ENCODE measurements at places on chromosomes 16 and 17.

DNA sequence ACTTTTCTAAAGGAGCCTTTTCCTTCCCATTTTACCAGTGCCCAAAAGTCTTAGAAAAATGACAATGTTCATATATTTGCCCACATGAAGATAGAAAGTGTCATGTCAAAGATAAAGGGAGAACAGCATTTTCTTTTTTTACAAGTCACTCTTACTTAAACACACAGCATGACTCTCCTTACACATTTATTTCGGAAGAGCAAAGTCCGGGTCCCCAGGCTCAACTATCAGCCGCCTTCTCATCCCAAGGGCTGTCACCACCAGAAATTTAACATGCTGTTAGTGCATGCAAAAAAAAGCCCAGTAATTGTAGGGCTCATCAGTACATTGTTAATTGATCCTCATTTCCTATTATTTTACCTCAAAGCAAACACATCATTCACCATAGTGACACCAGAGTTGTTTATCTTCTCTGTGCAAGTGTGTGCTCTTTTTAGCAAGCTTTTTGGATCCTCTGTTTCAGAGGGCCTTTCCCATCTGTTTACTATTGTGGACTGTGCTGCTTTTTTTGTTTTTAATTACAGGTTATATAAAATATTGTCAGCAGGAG, 560.3 kb downstream of the WWOX start:
- DNase-seq = no peak

GRCh38 chr17:43880420-43880991, 26.8 kb downstream of the MPP2 start:
- peak; percentile 68 for DNase-seq

DNA sequence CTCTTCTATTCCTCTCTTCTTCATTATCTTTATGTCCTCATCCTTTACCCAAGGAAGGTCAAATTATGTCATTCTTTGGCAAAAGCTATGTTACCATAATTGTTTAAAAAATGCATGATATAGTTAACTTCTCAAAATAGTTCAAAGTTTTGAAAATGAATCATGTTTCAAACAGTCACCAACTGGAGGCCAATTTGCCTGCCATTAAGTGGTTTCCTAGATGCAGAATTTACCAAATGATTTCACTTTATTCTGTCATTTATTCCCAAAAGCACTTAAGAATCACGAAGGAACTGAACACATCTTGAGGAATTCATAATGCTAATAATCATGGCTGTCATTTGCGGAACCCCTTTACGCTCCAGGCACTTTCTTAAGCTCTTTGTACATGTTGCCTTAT, 190.9 kb upstream of the CDH11 start:
- peak; percentile 30 for DNase-seq

DNA sequence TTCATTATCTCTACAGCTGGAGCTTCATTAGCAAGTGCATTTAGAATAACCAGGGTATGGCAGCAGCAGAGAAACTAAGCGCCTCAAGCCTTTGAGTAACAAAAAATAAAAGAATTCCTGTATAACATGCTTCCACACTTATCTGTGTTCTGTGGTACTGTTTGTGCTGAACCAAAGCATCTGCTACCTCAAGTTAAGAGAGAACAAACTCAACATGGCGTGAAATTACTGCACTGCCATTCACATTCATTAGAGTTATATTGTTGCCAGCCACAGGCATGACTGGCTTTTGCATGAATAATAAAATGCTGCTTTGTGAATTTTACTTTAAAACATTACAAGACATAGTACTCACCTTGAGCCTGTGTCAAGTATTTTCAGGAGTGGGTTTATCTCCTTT, 76.6 kb downstream of the NLK start:
- no peak for DNase-seq

GRCh38 chr16:76946879-76947278, 244.1 kb upstream of the MON1B start:
- DNase-seq = peak; percentile 53

GRCh38 chr17:44934745-44935105, 12.8 kb downstream of the KIF18B start:
- peak; percentile 66 for DNase-seq

DNA sequence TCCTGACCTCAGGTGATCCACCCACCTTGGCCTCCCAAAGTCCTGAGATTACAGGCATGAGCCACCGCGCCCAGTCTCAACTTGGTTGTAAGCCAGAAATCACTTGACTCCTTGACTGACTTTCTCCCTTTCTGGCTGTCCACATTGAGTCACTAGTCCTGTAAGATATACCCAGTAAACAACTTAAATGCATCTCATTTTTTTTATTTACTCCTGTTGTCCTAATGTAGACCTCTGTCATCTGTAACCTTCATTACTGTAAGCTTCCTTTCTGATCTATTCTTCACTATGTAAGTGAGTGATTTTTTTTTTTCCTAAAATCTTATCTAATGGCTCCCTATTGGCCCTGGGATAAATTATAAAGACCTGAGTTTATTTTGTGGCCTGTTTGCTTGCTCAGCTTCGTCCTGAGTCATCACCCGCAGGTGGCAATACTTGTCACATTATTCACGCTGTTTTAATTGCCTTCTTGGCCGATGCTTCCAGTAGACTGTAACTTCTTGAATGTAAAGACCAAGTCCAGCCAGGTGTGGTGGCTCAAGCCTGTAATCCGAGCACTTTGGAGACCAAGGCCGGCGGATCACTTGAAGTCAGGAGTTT, 41.0 kb downstream of the PAFAH1B1 start:
- no peak for DNase-seq

- no peak for DNase-seq
These were observed 2.4 kb downstream of the NDRG4 start for GRCh38 chr16:58502217-58502921.

- no peak for DNase-seq
These were observed 129.0 kb downstream of the KATNIP start for GRCh38 chr16:27678955-27679354.

- no peak for DNase-seq
These were observed 1.5 kb upstream of the CLEC10A start for GRCh38 chr17:7081341-7082062.

DNA sequence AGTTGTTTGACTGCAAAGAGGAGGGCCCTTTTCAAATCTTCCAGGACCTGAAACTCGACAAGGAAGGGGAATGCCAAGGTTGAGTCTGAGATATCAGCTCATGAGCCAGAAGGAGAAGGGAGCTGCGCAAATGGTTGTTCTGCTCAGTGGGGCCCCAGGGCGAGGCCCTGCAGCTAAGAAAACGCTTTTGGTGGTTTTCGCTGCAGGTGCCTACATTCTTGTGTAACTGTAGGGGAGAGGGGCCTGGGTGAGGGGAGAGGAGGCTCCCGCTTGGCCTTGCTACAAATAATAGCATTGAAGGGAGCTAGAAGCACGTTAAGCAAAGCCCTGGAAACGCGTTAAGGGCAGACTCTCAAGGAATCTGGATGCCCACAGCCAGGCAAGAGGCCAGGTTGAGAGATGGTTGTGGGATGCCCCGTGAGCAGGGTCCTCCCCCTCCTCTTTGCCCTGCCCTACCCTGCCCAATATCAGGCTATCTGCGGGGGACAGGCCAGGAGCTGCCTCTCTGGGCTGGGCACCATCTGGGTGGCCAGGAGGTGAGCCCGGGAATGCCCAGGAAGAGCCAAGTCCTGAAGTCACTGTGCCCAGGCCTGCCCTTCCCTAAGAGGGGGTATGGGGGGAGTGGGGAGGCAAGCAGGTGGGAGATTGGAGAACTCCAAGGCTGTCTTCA, 21.9 kb downstream of the GPR142 start:
- peak; percentile 45 for DNase-seq

- peak; percentile 44 for DNase-seq
These were observed 2.8 kb downstream of the UBTF start for GRCh38 chr17:44216694-44217093.

GRCh38 chr16:67881621-67882161, 3.0 kb upstream of the NRN1L start:
- DNase-seq = peak; percentile 87

GRCh38 chr16:86428729-86429517, 81.4 kb upstream of the FOXF1 start:
- no peak for DNase-seq

GRCh38 chr17:20235747-20236146, 226.6 kb downstream of the SPECC1 start:
- no peak for DNase-seq

GRCh38 chr17:79202480-79202879, 127.9 kb downstream of the ENGASE start:
- no peak for DNase-seq

- peak; percentile 83 for DNase-seq
These were observed 2.4 kb upstream of the B9D1 start for GRCh38 chr17:19364699-19365498.

DNA sequence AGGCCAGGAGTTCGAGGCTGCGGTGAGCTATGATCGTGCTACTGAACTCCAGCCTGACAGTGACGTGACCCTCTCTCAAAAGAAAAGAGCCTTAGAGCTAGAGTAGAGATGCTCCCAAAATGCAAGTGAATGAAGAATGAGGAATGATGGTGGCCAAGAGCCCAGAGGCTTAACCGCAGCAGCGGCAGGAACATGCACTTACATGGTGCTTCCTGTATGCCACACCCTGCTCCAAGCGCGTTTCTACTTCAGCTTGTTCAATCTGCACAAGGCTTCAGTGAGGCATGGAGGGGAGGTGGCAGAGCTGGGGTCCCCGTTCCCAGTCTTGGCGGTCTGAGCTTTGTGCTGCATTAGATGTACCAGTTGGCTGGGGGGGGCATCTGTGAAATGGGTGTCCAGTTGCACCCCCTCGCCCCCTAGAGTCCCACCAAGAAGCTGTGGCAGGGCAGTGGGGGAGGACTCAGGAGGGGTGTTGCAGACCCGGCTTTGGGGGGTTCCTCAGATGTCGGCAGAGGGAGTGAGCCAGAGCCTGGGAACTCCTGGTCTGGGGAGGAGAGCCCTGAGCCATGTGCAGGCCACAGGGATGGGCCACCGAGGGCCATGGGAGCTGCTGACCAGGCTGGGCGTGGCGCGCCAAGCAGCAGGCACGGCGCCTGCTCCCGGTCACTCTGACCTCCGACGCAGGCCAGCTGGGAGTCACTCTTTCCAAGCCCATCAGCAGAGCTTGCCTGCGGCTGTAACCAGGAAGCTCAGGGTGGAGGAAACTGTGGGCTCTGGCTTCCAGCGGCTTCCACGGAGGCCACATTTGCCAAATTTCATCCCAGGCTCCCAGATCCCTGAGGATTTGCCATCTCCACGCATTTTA, 260.1 kb downstream of the PARN start:
- DNase-seq = peak; percentile 95

All from osteoblast (primary cell).